ENCODE measurements at places on chromosomes 11 and 22.

DNA sequence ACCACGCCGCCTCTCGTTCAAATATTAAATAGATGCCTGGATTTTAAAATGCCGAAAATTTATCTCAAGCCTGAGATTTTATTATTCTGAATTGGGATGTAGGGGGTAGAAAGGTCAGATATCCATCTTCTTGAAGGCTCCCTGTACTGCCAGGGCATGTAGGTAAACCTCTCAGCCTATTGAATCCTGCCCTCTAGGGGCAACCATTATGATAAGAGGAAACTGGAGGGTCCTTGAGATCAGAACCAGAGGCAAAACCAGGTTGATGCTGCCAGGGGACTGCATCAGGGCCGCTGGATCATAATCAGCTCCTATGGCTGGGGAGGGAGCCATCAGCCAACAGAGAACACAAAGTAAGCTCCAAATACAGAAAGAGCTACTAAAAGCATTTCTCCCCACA lies 92.4 kb downstream of the KCNC1 start:
- DNase-seq = no peak

- DNase-seq = no peak
Observed at GRCh38 chr11:28274216-28274615, 166.0 kb downstream of the METTL15 start.

DNA sequence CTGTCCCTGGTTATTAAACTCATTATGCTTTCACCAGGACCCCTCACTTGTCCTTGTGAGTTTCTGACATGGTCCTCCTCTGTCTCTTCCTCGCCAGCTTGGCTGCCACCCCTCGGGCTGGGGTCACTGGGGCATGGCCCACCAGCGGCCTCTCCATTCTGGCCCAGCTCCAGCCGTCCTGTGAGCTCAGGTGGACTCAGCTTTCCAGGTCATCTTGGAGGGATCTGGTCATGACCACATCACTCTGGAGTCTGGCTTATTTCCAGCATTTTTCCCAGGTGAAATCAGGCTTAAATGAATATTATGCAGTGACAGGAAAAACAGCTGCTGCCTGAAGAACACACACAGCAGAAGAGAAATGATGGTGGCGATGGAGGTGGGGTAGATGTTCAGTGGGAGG lies 224.5 kb downstream of the ADAMTS15 start:
- DNase-seq = no peak

- no peak for DNase-seq
Observed at GRCh38 chr11:125451400-125452124, 44.5 kb downstream of the FEZ1 start.

- no peak for DNase-seq
Observed at GRCh38 chr22:35464399-35464798, 64.5 kb downstream of the MCM5 start.

- DNase-seq = no peak
Observed at GRCh38 chr11:108559904-108560303, 33.7 kb downstream of the EXPH5 start.

DNA sequence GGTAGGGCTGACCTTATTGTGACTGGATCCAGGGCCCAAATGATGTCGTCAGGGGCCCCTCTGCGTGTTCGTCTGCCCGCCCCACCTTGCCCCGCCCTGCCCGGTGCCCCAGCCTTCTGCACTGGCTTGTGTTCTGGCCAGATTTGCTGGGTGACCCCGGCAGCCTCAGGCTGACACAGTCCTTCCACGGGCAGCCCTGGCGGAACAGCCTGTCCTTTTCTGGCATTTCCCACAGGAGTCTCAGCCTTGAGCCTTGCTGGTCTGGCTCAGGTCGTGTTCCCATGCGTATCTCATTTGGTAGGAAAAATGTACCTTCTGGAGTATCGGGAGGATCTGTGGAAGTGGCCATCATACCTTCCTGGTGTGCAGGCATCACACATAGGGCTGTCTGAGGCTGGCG lies 31.0 kb downstream of the IGHMBP2 start:
- no peak for DNase-seq

GRCh38 chr11:65590240-65590738 lies 5.3 kb downstream of the KCNK7 start:
- DNase-seq = no peak

- DNase-seq = no peak
Observed at GRCh38 chr22:48228468-48228867, 1466.0 kb downstream of the TBC1D22A start.

DNA sequence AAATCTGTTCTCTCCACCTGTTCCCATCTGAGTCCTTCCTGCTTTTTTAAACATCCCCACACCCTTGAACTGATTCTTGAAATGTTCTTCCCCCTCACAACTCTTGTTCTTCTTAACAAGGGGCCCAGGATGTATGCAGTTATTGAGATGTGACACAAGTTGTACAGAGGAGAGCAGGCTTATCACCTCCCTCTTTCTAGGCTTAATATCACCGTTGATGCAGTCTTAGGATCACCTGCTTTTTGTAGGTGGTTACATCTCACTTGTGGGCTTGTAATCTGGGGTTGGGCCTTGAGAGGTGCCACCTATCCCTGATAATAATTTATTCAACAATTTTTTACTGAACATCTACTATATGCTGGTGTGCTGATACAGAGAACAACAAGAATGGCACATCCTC lies 6.2 kb downstream of the CRYBB3 start:
- DNase-seq = no peak

DNA sequence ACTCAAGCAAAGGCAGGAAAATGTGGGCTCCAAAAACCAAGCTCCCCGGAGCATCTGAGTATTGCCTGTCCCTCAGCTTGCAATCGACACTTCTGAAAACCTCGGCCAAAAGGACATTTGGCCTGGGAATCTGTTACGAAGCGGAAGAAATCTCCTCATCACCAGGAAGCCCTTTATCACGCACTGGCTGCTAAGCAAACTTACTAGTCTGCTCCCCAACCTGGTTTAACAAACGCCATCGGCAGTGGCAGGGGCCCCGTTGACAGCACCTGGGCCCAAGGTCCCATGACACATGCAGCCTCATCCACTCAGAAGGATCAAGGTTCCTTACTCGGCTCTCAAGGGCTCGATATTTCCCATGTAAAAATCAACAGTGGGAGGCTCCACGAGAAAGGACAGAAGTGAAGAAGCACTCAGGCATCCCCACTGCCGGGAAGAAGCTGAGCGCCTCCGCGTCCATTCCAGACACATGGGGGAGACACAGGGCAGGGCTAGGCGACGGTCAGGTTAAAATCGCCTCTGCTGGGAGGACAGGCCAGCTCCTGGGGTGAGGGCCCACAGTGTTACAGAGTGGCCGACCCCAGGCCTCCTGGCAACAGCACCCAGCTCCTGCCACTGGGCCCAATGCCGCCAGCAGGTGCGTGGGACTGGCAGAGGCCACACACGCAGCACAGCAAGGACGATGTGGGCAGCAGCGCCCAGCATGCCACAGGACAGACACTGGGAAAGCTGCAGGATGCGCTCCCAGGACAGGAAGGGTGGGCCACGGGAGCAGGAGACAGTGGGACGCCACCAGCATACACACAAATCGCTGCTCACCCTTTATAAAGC lies 27.1 kb downstream of the BRD1 start:
- no peak for DNase-seq

DNA sequence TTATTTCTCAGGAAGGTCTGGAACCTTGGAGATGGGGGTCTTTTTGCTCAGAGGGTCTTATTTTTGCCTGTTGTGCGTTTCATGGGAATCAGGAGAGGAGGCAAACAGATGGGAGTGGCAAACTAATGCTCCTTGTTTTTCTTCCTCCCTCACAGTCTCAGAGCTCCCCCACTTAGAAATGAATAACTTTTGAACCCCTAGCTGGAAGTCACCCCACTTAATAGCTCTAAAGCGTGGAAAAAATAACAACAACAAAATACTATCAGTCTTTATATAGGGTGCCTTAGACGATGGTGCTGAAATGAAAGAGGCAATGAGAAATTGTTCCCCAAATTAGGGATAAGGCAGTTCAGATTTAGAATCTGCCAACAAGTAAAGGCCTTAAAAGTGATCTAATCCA lies 76.8 kb upstream of the BDNF start:
- no peak for DNase-seq

DNA sequence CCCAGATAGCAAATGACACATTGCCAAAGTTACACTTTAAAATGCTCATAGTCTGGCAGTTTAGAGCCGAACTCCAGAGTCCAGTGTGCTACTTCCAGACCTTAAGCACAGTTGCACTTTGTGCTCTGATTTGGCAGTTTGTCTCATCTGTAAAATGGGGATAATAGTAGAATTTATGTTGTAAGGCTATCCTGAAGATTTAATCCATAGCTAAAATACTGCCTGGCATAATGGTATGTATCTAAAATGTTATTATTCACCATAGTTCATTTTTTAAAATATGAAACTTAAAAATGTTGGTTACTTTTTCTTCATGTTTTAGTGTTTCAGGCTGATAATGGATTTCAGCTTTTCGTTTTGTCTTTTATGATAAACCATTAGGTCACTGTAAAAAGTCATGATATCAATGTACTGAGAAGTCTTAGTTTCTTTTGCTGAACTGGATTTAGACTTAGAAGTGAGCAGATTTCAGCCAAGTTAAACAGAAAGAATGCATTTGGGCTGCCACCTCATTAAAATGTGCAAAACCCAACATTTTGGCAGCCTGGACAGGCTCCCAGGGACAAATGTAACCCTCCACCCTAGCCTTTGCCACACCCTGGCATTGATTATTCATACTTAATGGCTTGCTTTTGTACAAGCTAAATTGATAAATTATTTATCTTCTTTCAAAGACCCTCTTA lies 933 bp downstream of the OLFML1 start:
- no peak for DNase-seq

GRCh38 chr11:129866311-129866710 lies 29.1 kb downstream of the NFRKB start:
- DNase-seq = no peak

DNA sequence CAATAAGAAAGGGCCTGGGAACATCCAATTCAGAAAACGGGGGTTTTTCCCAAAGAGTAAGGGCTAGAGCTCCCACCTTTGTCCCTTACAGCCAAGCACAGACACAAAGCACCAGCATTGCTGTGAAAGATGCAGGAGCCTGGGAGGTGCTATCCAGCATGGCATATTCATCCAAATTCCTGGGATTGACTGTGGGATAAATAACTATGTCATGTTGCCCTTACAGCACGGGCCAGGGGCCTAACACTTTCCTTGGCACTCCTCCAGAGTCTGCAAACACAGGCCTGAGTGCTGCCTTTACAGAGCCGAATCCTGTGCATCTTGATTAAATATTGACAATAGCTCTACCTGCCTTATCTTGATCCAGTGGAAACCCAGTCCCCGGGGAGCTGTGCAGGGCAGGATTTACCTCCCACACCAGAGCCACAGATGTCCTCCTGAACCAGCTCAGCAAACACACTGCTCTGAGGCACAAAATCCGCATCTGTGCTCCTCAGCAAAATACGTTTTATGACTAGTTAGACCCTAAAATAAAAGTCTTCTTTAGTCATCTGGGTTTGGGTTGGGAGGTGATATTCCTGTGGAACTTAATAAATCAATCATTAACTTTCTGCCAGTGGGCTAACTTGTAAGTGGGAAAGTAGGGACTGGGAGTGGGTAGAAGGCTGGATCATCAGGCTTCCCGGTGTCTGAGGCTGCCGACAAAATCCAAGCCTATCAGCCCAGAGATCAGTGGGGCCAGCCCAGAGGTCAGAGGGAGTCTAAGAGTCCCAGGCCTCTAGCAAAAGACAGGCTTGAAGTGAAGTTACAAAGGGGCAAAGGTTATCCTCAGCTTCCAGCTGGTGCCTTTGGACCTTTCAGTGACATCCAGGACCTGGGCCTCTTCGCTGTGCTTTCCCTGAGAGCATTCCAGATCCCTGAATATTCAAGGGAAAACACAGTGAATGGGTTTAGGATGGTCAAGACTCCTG lies 36.5 kb downstream of the POU2AF3 start:
- no peak for DNase-seq

GRCh38 chr11:69915501-69916250 lies 96.5 kb upstream of the FGF3 start:
- peak; percentile 34 for DNase-seq

DNA sequence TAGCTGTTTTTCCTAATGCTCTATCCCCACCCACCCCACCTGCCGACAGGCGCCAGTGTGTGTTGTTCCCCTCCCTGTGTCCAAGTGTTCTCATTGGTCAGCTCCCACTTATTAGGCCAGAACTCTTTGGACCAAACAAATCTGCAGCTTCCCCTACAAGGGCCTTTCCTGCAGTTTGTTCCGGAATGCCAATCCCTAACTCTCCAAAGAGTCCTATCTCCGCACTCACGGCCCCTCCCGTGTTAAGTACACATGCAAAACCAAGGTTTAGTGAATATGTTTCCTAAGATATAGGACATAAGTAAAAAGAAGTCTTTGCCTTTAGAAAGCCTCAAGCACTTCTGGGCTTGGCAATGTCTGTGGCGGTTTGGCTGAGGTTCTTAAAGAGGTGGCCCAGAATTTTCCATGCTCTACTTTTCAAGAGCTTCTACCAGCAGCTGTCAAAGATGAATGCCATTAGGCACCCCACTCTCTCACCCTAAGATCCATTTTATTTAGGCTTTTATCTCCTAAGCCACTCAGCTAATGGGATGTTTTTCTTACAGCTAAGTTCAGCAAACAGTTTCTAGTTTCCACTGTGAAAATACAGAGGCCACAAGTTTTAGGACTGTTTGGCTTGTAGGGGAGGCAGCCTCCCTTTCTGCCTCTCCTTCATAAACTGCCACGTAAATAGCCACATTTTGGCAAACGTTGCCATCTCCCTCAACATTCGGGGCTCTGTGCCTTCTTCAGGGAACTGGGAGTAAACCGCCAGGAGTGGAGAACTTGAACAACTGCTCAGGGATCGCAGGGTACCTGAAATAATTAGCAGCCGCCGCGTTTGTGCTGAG lies 1.6 kb downstream of the CD59 start:
- DNase-seq = no peak

GRCh38 chr11:31487848-31488247 lies 21.6 kb downstream of the IMMP1L start:
- DNase-seq = peak; percentile 31

- no peak for DNase-seq
Observed at GRCh38 chr11:108221911-108222573, 396 bp downstream of the NPAT start.

DNA sequence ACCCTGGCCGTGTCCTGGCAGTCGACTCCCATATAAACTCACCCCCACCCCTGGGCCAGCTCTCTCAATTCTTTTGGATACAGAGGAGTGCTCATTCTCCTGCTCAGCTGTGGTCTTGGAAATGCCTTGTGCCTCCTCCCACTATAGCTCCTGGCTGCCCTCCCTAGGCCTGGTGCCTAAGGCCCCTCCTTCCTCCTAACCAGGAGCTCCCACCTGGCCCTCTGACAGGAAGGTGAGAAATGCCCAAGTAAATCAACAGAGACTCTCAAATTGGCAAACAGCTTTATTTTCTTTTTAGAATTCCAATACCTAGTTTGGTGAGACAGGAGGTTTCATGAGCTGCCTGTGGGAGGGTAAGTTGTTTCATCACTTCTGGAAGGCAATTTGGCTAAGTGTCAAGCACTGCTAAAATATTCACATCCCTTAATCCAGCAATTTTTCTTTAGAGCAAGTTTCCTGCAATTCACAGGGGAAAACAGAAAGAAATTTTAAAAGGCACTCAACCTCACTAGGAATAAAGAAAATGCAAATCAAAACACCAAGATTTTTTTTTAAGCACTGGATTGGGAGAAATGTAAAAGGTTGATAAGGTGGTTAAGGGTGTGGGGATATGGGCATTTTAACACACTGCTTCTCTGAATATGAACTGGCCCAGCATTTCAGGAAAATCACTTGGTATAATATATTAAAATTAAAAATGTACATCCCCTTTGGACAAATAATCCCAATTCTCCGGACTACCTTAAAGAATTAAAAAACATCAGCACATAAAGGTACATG lies 209.7 kb upstream of the ARHGAP20 start:
- no peak for DNase-seq
